NCI-H510A treated with DMSO at 0.1 percent for 48 hours (cell line): ENCODE measurements at places on chromosomes 2 and 18.

GRCh38 chr2:40433736-40434135 lies 18.2 kb downstream of the SLC8A1 start:
- DNase-seq = no peak

GRCh38 chr2:224722250-224722649 lies 6.1 kb upstream of the CCDC195 start:
- DNase-seq = no peak

DNA sequence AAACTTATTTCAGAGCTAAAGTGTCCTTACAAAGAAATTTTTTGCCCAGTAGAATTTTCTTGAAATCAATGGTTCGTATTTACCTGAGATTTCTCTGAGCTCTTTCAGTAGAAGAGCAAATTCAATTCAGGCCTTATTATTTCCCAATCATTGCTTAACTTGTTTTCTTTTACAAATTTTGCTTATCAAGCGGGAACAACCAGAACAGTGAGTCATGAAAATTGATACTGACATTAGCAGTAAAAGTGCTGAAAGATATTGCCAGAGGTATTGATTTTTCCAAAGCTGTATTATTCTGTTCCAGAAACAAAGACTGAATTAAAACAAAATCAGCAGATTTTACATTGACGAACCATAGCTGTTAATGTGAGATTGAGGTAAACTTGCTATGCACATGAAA lies 10.1 kb upstream of the RIOK3 start:
- no peak for DNase-seq

- no peak for DNase-seq
These were observed 278.2 kb upstream of the COL3A1 start for GRCh38 chr2:188695953-188696352.

DNA sequence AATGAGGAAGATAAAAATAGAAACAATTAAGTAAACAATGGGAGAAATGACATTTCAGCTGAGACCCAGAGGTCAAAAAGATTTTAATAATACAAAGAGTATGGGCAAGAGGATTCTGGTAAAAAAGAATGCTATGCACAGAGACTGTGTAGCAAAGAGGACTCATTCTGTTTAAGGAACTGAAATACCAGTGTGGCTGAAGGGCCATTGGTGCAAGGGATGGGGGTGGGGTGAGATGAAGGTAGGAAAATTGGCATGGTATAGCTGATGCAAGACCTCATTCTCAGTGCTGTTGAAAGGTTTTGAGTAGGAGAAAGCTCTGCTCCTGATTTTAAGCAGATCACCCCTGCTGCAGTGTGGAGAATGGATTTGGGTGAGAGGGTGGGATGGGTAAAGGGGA lies 10.8 kb downstream of the GALNT1 start:
- DNase-seq = no peak

- no peak for DNase-seq
These were observed 59.8 kb downstream of the ZNF236 start for GRCh38 chr18:76882146-76882545.

GRCh38 chr2:239114119-239114581 lies 266.3 kb downstream of the TWIST2 start:
- peak; percentile 36 for DNase-seq

DNA sequence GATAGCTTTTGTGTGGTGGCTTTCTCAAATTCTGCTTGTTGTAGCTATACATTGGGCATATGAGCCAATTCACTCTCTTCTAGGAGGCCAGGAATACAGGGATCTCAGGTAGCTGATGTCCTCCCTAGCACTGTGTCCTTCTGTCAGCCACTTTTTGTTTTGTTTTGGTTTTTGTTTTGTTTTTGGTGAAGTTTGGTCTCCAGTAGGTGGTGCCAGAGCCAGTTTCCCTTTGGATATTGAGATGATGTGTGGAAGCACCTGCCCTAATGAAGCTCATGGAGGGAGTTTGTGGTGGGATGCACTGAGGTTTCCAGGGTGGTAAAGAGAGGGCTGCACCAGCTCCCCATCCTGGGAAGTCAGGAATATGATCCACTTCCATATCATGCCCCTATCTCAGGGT lies 100.5 kb upstream of the VWC2L start:
- no peak for DNase-seq

DNA sequence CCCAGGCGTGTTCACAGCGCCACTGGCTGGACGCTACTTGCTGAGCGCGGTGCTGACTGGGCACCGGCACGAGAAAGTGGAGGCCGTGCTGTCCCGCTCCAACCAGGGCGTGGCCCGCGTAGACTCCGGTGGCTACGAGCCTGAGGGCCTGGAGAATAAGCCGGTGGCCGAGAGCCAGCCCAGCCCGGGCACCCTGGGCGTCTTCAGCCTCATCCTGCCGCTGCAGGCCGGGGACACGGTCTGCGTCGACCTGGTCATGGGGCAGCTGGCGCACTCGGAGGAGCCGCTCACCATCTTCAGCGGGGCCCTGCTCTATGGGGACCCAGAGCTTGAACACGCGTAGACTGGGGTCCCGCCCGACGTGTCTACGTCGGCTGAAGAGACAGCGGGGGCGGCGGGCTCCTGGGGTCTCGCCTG lies 891 bp upstream of the KHK start:
- DNase-seq = peak; percentile 35

- DNase-seq = peak; percentile 49
These were observed 189.3 kb downstream of the SH3RF3 start for GRCh38 chr2:109318150-109318948.

DNA sequence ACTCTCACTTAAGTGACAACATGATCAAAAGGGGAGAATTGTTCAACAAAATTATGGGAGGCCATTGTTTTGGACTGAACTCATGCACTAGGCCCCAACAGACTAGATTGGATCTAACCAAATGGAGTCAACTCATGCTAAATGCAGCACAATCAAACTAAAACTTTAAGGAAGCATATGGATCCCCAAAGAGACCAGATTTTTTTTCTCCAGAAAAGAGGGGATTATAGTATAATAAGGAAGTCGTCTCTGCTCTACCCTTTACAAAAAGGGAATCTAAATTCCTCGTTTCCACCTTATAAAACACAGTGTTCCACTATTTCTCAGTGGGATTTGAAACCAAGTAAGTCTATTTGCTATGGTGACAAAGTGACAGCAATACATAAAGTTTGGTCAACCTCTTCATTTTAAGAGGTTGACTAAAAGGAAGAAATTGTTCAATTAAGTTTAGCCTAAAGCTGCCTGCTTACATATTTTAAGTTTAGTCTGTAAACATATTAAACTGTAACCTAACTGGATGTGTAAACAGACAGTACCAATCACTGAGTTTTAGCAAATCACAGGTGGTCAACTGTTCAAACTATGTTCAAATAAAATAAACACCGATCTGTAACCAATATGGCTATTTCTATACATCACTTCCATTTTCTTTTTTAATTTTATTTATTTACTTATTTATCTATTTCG lies 40.9 kb upstream of the MAT2A start:
- no peak for DNase-seq

- no peak for DNase-seq
These were observed 102.5 kb upstream of the CRIM1 start for GRCh38 chr2:36253086-36253485.
